ENCODE measurements at places on chromosomes 4 and X.

- DNase-seq = no peak
Observed at GRCh38 chrX:22320236-22320873, 47.6 kb downstream of the CBLL2 start.

- no peak for DNase-seq
Observed at GRCh38 chr4:183426507-183426906, 17.9 kb upstream of the CDKN2AIP start.

DNA sequence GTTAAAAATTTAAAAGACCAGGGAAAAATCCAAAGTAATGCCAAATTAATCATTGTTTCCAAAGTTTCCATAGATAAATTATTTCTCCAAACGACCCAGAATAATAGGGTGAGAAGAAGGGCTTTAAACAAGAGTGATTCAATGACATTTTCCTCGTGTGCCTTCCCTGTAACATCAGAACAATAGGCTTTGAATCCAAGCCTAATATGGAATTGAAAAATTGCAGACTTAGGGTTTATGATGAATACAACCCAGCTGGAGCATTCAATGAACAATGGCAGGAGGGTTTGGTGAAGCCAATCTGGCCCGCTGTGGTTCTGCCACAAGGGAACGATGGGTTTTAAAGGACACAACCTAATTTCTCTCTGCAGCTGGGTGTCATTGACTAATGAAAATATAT is 94.2 kb downstream of the CBLL2 start:
- no peak for DNase-seq

DNA sequence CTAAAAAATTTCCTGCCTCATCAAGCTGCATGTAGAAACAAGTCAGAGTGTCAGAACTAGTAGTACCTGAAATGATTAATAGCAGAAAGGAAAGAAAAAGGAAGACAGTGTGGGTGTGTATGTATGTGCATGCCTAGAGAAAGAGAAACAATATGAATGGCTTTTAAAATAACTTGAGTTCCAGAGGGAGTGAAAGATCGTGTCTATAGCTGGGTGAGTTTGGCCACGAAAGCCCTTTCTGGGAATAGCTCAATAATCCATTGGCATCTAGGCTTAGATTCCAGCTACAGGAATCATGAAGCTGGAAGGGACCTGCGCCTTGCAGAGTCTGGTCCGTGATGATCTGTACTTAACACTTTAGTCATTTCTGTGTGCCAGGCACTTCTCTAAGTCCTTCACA is 195.6 kb downstream of the RAPGEF2 start:
- no peak for DNase-seq

GRCh38 chr4:10243856-10244255 is 127.3 kb upstream of the WDR1 start:
- DNase-seq = no peak

GRCh38 chr4:106160560-106160959 is 155.4 kb downstream of the TBCK start:
- DNase-seq = no peak

- no peak for DNase-seq
Observed at GRCh38 chrX:97401154-97401553, 517.4 kb downstream of the RPA4 start.

- no peak for DNase-seq
Observed at GRCh38 chr4:104625706-104626105, 131.0 kb upstream of the CXXC4 start.

DNA sequence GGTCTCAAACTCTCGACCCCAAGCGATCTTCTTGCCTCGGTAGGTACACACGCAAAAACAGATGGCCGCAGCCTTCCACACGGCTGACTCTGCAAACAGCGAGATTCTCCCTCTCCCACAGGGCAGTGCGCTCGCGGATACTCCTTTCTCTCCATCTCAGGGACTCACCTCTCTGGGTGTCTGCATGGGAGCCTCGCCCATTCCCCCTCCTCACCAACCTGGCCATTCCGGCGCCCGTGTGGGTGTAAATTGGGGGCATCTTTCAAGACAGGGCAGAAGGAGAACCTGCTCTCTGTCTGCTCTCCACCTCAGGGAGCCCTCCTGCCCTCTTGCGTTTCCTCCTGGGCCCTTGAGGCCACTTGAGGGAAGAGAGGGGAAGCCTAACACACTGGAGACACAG is 4.4 kb downstream of the CTAG2 start:
- no peak for DNase-seq

- no peak for DNase-seq
Observed at GRCh38 chr4:18069810-18070209, 48.3 kb upstream of the LCORL start.

- DNase-seq = no peak
Observed at GRCh38 chr4:48051078-48051477, 34.5 kb downstream of the NIPAL1 start.

DNA sequence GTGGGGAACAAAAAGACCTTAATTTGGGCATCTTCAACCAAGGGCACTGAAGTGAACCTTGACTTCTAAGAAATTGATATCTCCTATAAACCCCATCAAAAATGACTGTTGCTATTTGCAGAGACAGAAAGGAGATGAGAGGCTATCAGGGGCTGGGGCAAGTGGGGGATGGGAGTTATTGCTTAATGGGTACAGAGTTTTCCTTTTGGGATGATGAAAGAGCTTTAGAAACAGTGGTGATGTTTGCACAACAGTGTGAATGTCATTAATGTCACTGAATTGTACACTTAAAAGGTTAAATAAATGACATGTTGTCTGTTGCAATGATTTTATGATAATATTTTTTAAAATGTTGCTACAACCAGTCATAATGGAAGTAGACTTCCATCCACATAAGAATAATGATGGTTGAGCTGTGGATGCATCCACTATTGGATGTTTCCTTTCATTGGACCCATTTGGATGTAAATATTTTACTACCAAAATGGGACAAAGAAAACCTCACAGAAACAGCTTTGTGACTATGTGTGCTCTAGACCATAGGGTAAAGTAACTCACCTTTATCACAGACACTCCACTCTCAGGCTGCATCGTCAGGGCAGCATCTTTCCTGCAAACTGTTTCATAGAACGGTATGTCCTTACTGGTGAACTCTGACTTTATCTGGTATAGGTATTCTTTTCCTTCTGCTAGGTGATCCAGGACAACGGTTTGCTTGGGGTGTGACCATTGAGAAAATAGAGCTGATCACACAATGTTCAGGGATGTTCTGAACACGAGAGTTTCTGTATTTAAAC is 31.6 kb upstream of the FAM9A start:
- DNase-seq = no peak

DNA sequence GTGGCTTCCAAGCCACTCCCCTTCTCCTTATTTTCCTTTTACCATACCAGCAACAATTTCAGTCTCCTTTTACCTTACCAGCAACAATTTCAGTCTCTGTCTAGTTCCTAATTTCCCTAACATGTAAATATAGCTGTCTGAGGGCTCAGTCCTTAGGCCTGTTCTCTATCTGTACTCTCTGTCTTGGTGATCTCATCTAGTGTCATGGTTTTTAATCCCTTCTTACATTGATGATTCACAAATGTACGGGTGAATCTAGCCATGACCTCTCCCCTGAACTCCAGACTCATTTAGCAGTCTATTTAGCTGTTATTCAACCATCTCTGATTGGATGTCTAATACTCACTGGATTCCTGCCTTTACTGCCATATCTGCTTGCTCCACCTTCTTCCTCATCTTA is 7.2 kb downstream of the IL15 start:
- DNase-seq = no peak

DNA sequence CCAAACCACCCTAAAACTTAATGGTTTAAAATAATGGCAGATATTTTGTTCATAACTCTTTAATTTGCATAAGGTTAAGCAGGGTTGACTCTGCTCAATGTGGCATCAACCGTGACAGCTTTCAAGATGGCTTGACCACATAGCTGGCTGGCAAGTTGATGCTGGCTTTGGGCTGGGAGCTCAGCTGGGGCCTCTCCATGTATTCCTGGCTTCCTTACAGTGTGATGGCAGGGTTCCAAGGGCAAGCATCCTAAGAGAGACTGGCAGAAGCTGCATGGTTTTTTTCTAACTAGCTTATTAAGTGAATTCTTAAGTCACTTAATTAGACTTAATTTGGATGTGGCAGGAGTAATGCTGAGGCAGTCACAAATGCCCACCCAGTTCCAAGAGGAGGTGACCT is 4.5 kb downstream of the RP2 start:
- no peak for DNase-seq

GRCh38 chrX:12240491-12240890 is 102.2 kb downstream of the FRMPD4 start:
- no peak for DNase-seq

DNA sequence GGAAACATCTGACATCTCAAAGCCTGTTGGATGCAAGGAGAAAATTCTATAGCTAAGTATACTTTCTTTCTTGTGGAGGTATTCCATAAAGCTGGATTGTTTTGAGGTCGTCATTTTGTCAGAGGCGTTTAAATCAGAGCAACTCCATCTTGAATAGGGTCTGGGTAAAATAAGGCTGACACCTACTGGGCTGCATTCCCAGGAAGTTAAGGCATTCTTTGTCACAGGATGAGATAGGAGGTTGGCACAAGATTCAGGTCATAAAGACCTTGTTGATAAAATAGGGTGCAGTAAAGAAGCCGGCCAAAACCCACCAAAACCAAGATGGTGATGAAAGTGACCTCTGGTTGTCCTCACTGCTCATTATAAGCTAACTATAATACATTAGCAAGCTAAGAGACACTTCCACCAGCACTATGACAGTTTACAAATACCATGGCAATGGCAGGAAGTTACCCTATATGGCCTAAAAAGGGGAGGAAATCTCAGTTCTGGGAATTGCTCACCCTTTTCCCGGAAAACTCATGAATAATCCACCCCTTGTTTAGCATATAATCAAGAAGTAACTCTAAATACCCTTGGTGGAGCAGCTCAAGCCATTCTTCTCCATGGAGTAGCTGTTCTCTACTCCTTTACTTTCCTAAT is 11.9 kb downstream of the HSD17B13 start:
- DNase-seq = no peak

DNA sequence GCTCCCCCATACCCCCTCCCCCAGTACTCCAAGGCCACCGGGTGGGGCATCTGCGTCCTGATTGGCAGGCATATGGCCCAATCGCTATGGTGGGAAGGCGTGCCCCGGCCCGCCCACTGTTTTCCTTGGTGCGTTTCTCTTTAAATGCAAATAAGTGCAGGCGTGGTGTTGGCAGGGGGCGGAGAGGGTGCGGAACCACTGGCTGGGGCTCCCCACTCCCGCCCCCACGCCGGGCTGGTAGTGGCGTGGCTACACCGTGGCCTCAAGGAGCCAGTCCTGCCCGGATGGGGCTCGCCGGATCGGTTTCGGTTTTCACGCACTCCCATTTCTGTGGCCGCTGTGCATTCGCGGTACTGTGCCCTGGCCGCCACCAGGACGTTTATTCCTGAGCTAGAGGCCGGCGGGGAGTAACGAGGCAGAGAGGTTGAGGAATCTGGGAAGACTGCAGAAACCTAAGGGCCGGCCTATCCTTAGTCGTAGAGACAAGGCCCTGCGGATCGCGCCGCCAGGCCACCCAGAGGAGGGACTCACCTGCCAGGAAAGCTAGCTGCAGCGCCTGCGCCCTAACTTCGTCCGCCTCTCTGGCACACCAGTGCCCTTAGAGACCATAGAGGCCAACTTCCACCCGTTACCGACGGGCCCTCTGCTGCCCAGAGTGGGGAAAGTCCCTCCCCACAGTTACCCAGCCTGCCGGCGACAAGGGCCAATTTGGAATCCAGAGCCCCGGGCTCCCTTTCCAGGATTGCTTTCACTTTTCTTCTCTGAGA is 410 bp upstream of the AMER1 start:
- DNase-seq = peak; percentile 20

DNA sequence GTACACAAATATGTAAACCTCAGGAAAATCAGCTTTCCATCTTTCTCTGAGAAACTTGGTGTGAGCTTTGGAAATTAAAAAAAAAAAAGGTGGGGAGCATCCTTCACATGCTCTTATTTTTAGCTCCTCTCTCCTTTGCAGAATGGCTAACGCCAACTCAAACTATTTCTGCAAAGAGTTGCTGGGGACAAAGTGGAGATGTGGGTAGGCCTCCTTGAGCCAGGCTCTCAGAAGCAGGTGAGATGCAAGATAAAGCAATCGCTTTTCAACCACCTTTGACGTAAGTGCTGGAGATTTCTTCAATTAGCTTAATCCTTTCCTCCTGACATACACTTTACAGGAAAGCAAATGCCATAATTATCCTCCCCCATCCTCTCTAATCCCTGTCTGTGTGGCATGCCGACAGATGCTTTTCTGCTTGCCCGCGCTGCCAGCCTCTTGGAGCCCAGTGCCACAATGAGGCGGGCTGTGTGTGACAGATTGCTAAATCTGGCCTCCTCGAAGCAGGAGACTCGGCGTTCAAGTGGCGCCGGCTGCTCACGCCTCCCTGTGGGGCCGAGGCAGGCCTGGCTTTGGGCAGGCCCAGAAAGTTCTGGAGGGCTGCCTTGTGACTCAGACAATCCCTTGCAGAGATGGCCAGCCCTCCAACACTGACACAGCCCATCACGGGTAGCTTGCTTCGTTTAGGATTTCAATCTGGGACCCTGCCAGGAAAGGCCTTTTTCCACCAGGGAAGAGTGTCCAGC is 64.9 kb upstream of the SOD3 start:
- DNase-seq = no peak

GRCh38 chr4:52868133-52868532 is 6.0 kb downstream of the RASL11B start:
- no peak for DNase-seq

DNA sequence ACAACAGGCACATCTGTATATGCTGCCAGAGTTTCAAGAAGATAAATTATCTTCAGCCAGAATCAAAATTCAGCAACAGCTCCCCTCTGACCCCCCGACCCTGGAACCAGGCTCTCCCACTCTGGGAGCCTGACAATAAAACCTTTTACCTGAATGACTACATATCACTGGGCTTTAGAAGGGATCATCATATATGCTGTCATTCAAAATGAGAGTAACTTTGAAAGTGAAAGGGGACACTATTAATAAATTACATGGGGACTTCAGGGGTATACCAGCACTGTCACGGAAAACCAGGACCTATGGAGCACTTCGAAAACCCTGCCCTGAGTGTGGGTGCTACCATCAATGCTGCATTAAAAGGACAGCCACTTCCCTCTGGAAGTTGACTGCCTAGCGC is 26.2 kb downstream of the TSPAN5 start:
- no peak for DNase-seq

GRCh38 chrX:73206366-73206765 is 8.3 kb downstream of the NAP1L2 start:
- no peak for DNase-seq

- no peak for DNase-seq
Observed at GRCh38 chrX:134180601-134181274, 56.2 kb upstream of the CCDC160 start.

DNA sequence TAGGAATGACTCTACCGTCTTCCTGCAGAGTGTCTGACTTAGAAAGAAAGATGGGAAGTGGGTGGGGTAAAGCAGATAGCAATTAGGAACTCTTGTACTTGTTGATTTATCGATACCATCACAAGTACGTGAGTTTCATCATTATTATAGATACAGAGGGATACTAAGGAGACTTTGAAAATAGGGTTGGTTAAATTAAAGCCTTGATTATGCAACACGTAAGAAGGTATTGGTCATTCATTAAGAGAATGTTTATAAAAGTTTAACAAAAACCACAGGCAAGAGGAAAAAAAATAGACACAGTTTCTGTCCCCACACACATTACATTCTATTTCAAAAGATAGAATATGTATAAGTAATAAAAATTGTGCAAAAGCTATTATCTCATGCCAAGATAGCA is 65.9 kb upstream of the UGT2B7 start:
- no peak for DNase-seq

- no peak for DNase-seq
Observed at GRCh38 chr4:48543796-48544195, 53.7 kb downstream of the ZAR1 start.

Data from SIG-M5 (cell line).